ENCODE measurements at places on chromosomes 5 and 9.

- no peak for DNase-seq
Observed at GRCh38 chr9:76215066-76215465, 179.2 kb downstream of the RFK start.

GRCh38 chr5:10351199-10351905 lies 2.1 kb upstream of the MARCHF6 start:
- DNase-seq: no peak

DNA sequence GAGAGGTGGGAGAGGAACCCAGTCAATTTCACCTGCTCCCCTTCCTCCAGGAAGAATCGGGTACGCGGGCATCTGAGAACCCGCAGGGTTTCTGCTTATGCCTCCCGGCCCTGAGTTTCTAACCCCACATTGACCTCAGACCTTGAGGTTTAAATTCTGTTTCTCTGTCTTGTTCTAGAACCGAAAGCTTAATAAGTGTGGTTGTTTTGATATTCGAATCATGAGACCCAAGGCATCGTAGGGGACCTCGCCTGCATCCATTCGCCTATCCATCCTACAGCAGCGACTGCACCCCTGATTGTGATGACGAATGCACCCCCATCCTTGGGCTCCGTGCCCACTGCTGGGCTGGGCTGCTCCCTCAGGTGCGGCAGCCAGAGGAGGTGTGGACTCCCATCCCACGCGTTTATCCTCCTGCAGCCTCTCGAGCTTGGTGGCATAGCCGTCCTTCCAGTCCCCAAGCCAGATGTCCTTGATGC lies 80.8 kb upstream of the IER5L start:
- no peak for DNase-seq

GRCh38 chr9:134338394-134339182 lies 12.3 kb downstream of the RXRA start:
- DNase-seq: no peak

DNA sequence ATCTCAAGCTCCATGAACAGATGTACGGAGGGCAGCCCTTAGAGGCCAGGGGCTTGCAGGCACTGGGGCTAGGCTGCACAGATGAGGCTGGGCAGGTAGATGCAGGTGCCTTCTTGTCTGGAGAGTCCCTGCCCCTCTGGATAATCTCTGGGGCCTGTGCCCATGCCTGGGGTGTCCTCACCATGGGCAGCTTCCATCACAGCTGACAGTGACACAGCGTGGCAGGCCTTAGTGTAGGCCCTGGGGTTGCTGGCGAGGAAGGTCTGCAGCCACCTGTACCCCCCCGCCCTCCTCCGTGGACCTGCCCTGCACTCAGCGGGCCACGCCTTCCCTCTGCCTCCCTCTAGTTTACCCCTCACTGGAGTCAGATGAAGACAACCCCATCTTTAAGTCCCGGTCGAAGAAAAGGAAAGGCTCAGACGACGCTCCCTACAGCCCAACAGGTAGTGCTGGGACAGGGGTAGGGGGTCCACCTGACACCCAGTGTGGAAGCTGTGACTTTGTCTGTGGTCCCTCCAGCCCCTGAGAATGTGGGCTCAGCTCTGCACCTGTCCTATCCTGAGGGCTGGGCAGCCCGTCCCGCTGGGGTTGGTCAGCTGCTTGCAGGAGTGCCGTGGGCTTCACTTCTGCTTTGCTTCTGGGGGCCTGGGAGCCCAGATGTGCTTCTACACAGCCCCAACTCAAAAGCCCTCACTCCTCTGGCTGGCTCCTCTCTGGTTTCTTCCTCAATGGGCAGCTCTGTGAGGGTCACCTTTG lies 98.4 kb downstream of the PHF2 start:
- DNase-seq: no peak

- DNase-seq: no peak
Observed at GRCh38 chr5:141258948-141259347, 13.8 kb downstream of the PCDHB15 start.

DNA sequence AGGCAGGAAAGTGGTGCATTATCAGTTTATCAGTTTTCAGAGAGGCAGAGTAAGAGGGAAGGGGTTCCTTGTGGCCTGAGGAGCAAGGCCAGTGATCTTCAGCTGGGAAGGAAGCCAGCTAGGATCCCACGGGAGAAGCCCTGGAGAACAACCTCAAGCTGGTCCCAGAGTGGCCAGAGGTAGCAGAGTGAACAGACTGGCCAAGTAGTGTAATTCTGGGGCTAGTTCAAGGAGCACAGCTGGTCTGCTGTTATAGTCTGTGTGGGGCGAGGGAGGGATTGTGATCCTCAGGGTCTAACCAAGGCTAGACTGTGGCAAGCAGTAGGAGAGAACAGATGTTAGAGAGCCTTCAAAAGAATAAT lies 164.6 kb downstream of the CARTPT start:
- no peak for DNase-seq

Data from GM19239 (cell line).